Colonic mucosa (tissue), 4 donors: ENCODE measurements at places on chromosomes 16 and 17. TPM values are rescaled to one million over a fixed set of nuclear protein-coding genes. Genes with fewer than 3 reads are reported as not detected.

Gene PLLP
- 16.7 TPM for total RNA-seq

Gene KRT32
- not detected for total RNA-seq

Gene PYCARD
- total RNA-seq, result 118 TPM

Gene TPSD1
- 0.19 TPM for total RNA-seq

DNA sequence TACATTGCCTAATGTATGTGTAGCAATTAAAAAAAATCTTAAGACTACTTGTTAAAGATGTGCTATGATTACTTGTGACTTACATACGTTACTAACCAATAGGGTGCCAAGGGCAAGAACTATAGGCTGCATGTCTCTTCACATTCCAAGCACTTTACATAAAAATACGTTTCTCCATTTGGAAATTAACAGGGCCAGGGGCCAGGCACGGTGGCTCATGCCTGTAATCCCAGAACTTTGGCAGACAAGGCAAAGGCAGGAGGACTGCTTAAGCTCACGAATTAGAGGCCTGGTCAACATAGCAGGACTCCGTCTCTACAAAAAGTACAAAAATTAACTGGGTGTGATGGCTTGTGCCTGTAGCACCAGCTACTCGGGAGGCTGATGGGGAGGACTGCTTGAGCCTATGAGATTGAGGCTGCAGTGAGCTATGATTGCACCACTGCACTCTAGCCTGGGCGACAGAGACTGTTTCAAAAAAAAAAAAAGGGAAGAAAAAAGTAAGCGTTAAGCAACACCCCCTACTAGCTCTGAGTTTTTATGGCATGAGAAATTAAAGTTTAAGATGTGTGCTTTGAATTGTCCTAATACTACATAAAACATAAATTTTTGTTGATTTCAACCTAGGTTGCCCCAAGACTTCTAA is 12.3 kb downstream of the PSMD12 start:
- no peaks in the 10 kb centered on the region for H3K4me1 ChIP-seq
- no peaks in the 10 kb centered on the region for H3K27me3 ChIP-seq
- peaks cover 8% of the 10 kb centered on the region for H3K36me3 ChIP-seq

DNA sequence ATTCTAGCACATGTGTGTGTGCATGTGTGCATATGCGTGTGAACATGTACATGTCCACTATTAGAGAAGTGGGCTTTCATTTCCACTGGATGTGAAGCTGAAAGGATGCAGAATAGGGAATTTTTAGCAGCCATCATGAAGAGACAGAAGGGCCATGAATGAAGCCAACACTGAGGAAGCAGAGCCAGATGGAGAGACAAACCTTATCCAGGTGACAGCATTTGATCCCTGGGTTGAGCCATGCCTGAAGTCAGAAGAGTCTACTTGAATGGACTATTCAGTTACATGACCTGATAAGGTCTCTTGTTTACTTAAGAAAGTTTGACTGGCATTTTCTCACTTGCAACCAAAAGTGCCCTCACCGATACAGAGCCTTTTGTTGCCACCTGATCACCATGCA is 88.4 kb downstream of the ASIC2 start:
- H3K4me3 ChIP-seq, result no peak overlapping the region
- DNase-seq, result no peak

- DNase-seq, result no peak
- H3K4me3 ChIP-seq, result no peak overlapping the region
- no peak overlapping the region for H3K27ac ChIP-seq
- no peaks in the 10 kb centered on the region for H3K4me1 ChIP-seq
- peaks cover 11% of the 10 kb centered on the region for H3K36me3 ChIP-seq
- H3K27me3 ChIP-seq, result no peaks in the 10 kb centered on the region
Measured at GRCh38 chr16:8630255-8630953, 8.9 kb downstream of the METTL22 start.

- no peaks in the 10 kb centered on the region for H3K4me1 ChIP-seq
- no peak overlapping the region for H3K27ac ChIP-seq
- no peak overlapping the region for H3K4me3 ChIP-seq
- H3K36me3 ChIP-seq, result no peaks in the 10 kb centered on the region
- no peak for DNase-seq
Measured at GRCh38 chr17:32588135-32588534, 101.3 kb downstream of the CDK5R1 start.

GRCh38 chr16:88343271-88343791 is 39.4 kb upstream of the ZNF469 start:
- no peaks in the 10 kb centered on the region for H3K36me3 ChIP-seq
- no peak for DNase-seq
- no peaks in the 10 kb centered on the region for H3K4me1 ChIP-seq
- H3K27ac ChIP-seq, result no peak overlapping the region
- H3K4me3 ChIP-seq, result no peak overlapping the region

DNA sequence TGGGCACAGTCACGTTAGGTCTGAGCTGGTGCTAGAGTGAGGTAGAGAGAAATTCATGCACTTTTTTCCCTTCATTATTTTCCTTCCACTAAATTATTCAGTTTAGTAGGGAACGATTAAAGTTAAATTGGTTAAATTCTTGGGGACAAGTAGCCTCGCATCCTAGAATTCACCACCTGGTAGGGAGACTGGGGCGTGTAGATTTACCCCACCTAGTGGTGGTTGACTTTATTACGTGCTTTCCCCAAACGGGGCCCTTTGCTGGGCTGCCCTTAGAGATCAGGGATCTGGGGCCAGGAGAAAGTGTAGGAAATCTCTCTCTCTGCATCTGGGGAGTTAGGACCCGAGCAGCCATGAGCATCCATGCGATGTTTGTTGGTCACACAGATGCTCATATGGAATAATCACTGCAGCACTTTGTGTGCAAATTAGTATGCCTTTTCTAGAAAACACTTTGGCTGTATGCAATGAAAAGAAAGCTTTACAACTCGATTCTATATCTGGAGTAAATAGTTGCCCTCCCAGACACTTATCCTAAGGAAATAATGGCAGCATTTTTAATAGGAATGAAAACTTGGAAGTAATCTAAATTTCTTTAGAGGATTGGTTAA is 107.0 kb downstream of the PLCG2 start:
- no peak overlapping the region for H3K27ac ChIP-seq
- peak; percentile 30 for DNase-seq
- H3K27me3 ChIP-seq, result no peaks in the 10 kb centered on the region
- H3K4me1 ChIP-seq, result no peaks in the 10 kb centered on the region

GRCh38 chr16:55668340-55669281 is 12.8 kb downstream of the SLC6A2 start:
- no peaks in the 10 kb centered on the region for H3K27me3 ChIP-seq
- H3K36me3 ChIP-seq, result no peaks in the 10 kb centered on the region
- no peak overlapping the region for H3K27ac ChIP-seq
- H3K4me1 ChIP-seq, result no peaks in the 10 kb centered on the region

DNA sequence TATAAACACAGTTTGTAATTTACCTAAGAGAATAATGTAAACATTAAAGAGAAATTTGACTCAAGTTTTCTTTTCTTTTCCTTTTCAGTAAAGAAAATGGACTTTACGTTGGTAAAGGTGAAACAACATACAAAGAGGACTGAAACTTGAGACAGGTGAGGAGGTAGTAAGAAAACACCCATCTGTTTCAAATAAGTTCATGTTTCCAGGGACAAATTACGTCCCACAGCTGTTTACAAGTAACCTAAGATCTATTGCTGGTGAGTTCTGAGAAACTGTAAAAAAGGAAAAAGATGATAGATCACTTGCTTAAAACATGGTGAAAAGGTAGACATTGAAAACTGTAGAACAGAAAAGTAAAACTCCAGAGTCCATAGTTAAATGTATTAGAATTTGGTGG is 4.8 kb upstream of the ABCA5 start:
- DNase-seq, result no peak
- H3K4me3 ChIP-seq, result no peak overlapping the region
- no peaks in the 10 kb centered on the region for H3K27me3 ChIP-seq
- H3K36me3 ChIP-seq, result no peaks in the 10 kb centered on the region
- H3K4me1 ChIP-seq, result no peaks in the 10 kb centered on the region
